CD4-positive, alpha-beta T cell (primary cell): ENCODE measurements at places on chromosomes 6 and 20.

- no peak for DNase-seq
Measured at GRCh38 chr6:4776493-4777393, 539 bp downstream of the CDYL start.

- no peak for DNase-seq
Measured at GRCh38 chr20:54184071-54184470, 10.3 kb upstream of the CYP24A1 start.

DNA sequence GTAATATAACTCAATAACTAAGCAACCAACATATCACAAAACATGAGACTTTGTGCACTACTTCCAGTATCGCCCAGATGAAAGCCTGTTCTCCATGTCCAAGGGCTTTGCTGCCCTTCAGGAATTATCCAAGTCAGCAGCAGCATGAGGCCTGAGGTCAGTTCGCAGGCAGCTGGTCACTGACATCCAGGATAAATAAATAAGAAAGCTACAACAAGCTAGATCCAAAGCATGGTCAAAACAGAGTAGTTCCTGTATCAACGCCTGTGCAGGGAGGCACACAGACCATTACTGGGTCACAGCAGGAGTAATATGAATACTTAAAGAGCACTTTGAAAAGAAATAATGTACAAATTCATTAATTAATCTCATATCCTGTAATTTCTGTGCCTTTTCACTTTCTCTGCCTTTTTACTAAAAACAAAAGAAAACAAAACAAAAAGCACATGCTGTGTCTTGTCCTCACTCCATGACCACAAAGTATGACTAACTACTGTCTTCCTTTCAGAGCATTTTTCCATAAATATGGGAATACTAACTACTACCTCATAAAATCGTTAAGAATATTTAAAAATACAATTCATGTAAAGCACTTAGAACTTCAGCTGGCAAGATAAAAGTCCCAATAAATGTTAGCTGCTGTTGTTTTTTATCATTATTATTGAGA, 374.9 kb upstream of the IRAK1BP1 start:
- DNase-seq, result no peak

- peak; percentile 70 for DNase-seq
Measured at GRCh38 chr20:58892141-58892931, 39.8 kb downstream of the GNAS start.

DNA sequence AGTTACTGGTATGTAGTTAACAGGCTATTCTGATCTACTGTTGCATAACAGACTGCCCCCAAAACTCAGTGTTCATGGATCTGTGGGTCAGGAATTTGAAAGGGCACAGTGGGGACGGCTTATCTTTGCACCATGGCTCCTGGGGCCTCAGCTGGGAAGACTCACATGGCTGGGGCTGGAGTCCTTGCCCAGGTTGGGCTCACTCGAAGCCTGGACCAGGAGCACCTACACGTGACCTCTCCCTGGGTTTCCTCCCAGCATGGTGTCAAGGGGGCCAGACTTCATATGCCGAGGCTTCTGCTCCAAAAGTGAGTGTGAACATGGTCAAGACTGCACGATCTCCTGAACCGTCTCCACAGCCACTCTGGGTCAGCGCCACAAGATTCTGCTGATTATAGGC, 11.7 kb downstream of the SYNDIG1 start:
- no peak for DNase-seq

- DNase-seq, result no peak
Measured at GRCh38 chr6:31871046-31871659, 7.6 kb downstream of the SLC44A4 start.

GRCh38 chr20:13758884-13759283, 25.8 kb downstream of the ESF1 start:
- DNase-seq, result no peak
